ENCODE measurements at places on chromosomes 4 and X.

- no peak for DNase-seq
Measured at GRCh38 chr4:112082954-112083586, 62.2 kb upstream of the FAM241A start.

DNA sequence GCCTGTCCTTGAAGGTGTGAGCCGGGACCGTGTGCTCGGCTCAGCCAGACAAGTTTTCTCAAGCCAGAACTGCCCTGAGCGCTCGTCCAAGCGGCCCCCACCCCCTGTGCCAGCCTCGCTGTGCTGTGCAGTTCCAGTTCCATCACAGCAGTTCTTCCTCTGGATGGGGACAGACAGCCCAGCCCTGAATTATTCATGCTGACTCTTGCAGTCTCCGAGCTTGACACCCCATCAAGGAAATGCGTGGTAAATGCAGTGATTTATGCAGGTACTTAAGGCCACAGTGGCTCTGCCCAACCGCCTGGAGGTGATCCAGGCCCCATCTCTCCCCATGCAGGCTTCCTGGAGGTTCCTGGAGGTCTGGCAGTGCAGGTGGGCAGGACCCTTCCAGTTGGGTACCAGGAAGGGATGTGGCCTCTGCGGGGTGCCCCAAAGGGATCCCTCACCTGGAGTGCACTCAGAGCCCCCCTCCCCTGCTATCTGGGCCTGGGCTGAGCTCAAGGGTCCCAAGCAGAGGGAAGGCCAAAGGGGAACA is 44.8 kb upstream of the HMX1 start:
- DNase-seq = no peak

DNA sequence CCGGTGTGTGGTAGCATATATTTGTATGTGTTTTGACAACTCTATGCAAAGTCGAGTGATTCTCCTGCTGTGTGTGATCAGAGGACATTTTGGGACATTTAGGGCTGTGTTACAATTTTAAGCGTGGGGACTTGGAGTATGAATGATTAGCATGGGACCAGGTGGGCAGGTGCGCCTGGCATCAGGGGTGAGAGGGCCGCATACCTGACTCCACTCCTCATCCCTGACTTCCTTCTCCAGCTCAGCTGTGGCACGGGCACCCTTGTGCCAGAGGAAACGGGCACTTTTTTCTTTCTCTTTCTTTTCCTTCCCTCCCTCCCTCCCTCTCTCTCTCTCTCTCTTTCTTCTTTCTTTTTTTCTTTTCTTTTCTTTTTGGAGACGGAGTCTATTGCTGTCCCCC is 15.7 kb upstream of the PLCXD1 start:
- no peak for DNase-seq

DNA sequence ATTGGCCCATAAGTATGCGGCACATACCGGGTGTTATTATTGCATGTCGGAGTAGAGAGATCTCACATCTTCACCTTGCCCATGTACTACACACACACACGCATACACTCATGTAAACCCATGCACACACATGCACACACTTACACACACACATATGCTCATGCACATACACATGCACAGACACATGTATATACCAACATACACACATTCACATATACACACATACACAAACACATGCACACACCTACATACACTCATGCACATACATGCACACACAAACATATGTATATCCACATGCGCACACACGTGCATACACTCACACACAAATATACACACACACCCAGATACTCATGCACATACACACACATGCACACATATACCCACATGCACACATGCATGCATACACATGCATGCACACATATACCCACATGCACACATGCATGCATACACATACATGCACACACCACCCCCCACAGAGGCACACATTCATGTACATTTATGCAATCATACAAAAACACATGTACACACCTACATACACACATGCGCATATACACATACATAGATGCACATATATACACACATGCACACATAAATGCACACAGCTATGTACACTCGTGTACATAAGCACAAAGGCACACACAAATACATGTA is 11.2 kb downstream of the CYP4V2 start:
- DNase-seq = no peak

- peak; percentile 6 for DNase-seq
Measured at GRCh38 chr4:157076578-157076947, 613 bp downstream of the GLRB start.

DNA sequence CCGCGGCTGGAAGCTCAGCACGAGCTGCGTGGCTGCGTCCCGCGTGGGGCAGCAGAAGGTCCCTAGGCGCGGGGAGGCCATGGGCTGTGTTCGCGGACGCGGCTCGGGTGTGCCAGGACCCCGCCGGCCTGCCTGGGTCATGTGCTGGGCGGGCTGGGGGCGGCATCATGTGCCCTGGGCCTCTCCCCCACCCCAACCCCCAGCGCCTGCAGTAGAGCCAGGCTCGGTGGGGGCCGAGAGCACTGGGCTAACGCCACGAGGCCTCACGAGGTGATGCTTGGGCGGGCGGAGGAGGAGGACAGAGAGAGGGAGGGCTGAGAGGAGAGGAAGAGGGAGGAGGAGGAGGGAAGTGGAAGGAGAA is at the start of gene GPR143:
TSS of gene GPR143 (minus strand) at position 111 of the 361 bp plus-strand sequence. CDS start at position 81, 30 bp downstream.
- DNase-seq = no peak

DNA sequence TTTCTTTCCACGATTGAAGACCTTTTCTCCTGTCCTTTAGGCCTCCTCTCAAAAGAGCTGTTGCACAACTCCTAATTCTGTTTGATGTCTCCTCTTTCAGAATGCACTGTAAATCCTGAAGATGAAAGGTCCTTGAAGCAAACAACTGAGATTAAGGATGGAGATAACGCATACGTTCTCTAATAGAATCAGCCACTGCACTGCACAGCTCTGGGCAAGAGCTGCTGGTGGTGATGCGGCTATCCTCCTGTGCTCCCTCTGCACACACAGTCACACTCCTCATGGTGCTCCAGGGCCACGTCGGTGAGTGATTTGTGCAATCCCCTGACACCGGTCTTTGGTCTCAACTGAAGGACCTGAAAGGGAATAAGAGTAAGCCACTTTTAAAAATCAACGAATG is 208.7 kb downstream of the PDGFC start:
- DNase-seq = no peak

GRCh38 chr4:103100691-103101090 is 1.1 kb upstream of the BDH2 start:
- no peak for DNase-seq

DNA sequence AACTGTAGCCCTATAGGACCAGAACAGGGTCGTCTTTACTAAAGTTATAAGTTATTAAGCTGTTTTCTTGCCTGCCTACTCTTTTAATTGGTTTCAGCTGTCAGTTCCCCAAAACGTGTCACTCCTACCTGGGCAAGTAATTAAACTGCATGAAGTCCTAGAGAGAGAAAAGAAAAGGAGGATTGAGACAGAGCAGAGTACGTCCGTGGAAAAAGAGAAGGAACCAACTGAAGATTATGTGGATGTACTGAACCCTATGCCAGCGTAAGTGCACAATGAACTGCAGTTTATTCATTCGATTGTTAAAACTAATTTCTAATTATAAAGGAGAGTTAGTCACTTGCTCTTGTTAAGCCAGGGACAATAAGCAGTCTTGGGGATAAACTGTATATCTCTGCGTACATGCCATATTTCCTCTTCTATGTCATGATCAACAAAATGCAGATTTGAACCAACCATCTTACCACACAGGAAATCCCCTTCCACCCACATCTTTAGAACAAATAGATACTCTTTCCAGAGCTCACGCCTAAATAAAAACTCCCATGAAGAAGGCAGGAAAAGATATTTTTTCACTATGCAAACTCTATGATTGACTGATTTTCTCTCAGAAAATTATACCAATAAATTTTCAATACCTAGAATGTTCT is 22.8 kb downstream of the STAP1 start:
- no peak for DNase-seq

DNA sequence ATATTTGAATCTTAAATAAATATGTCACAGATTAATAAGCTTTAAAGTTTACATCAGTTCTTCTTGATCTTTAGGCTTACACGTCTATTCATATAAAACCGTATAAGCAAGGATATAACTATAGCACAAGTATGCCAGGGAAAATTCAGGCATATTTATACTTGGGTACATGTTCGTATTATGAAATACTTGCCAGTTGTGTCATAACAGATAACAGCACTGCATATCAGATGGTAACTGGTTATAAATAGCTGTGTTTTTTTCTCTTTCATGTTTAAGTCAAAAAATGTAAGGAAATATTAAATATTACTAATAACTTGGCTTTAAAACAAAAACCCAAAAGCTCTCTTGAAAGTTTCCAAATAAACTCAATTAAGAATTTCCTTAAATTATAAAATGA is 17.5 kb downstream of the BRWD3 start:
- no peak for DNase-seq

Data from NCI-H2171 (cell line).